ENCODE measurements at places on chromosomes 1 and 21.

DNA sequence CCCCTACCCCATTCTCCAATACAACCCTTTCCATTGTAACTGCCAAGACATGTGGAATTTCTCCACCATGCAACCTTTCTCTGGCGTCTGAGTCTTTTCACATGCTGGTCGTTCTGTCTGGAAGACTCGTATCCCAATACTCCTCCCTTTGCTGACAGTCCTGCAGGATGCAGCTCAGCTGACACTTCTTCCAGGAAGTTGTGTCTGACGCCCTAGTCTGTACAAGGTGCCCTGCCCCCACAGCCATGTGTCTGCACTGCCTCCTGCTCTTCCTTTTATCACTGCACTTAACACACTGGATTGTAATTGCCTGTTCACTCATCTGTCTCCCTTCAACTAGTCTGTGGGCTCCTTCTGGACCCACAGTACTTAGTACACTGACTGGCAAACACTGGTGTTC lies 188.0 kb downstream of the LMX1A start:
- DNase-seq = no peak

- no peak for DNase-seq
These were observed 421.0 kb downstream of the MRPL39 start for GRCh38 chr21:25186273-25186672.

GRCh38 chr1:69459244-69459643 lies 108.5 kb upstream of the LRRC7 start:
- DNase-seq = no peak

GRCh38 chr1:14149431-14149830 lies 449.1 kb upstream of the KAZN start:
- DNase-seq = peak; percentile 10

DNA sequence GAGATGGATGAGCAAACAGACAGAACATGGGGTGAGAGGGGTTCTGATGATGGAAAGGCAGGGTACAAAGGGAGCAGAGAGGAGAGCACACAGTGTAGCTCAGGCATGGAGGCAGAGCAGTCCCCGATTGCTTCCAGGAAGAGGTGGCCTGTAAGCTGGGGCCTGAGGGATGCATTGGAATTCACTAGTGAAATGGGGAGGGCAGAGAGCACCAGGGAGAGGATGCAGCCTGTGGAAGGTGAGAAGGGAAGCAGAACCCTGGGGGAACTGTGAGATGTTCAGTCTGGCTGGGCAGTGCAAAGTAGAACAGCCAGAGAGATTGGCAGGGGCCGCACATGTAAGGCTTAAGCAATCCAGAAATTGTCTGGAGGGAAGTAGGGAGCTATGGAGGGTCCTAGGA lies 12.2 kb downstream of the ZNF362 start:
- no peak for DNase-seq

GRCh38 chr1:40029608-40030007 lies 10.9 kb upstream of the CAP1 start:
- DNase-seq = no peak

DNA sequence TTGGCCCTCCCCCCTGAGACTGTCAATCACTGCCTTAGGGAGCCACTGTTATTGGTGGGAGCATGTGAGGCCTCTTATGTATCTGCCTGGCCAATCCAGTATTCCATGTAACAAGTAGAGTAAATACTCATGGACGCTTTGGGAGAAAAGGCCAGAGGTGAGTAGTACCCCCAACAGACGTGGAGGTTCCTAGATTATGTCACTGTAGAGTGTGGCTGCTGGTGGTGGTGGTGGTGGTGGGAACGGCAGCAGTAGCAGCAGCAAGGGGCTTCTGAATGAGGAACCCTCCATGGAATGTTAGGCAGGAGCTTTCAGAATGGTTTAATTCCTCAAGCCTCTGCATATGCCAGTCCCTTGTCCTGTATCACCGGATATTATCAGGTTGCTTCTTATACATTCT lies 118.5 kb downstream of the UCK2 start:
- no peak for DNase-seq
